Activated CD4-positive, alpha-beta T cell treated with anti-CD3 and anti-CD28 coated beads, Interleukin-2, amount 50 U/mL, for 4 hours (primary cell): ENCODE measurements at places on chromosomes 7 and 10.

DNA sequence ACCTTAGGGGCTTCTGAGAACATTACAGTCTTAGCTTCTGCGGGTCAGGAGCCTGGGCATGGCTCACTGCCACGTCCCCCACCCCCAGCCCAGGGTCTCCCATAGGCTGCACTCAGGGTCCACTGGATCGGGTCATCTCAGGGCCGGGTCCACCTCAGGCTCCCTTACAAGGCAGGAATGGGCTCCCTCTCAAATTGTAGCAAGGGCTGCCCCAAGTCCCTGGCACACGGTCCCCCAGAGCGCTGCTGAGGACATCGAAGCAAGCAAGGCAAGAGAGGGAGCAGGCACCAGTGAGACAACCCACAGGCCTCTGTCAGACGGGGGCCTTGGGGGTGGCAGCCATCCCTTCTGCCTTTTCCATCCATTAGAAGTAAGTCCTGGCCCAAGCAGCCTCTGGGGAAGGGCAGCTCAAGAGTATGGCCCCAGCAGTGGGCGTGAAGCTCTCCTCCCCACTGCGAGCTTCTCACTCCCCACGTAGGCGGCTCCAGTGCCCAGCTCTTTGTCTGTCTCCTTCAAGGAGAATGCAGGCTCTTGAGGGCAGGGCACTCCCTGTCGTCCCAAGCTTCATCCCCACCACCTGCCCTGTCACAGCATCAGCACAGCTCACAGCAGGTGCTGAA is 18.0 kb upstream of the RET start:
- DNase-seq, result no peak

DNA sequence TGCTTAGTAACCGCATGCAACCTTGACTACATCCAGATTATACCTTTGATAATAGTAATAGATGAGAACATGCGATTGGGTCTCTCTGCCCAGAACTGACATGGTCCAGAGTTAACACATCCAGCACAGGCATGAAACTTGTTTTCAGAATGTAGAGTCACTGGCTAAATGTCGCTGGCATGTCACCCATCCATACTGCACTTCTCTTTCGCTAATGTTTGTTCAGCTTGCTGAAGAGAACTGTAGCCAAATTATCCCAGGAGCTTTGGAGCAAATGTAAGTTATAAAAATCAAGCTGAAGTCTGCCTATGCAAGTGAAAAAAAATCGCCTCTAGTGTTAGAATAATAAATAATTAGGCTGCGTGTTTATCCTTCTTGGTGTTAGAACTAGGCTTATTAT is 98.2 kb downstream of the PRTFDC1 start:
- no peak for DNase-seq

GRCh38 chr10:36175954-36176353 is 533.9 kb upstream of the FZD8 start:
- no peak for DNase-seq

DNA sequence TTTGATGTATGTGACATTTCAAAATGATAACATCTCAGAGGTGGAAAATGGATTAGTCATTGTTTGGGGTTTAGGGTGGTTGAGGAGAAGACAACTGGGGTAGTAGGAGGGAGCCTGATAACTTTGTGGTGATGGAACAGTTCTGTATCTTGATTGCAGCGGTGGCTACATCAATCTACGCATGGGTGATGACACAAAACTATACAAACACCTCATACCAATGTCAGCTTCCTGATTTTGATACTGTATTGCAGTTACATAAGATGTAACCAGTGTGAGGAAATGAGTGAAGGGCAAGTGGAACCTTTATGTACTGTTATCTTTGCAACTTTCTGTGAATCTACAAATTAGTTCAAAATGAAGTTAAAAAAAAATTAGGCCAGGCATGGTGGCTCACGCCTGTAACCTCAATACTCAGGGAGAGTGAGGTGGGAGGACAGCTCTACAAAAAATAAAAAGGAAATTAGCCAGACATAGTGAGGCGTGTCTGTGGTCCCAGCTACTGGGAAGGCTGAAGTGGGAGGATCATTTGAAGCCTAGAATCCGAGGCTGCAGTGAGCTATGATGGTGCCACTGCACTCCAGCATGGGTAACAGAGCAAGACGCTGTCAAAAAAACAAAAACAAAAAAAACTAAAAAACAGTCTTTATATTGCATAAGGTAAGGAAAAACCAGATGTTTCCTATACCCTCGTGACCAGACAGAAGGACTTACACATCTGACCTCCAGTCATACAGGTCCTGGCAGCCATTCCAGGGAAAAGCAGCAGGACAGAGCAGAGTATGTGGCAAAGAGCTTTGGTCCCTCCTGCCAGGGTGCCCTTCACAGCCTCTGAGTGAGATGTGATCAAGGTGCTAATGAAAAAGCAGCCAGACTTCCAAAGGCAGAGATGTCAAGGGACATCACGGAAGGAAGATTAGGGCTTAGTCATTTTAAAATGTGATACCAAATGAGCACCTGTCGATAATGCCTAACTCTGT is 50.8 kb downstream of the CYTH3 start:
- peak; percentile 24 for DNase-seq

DNA sequence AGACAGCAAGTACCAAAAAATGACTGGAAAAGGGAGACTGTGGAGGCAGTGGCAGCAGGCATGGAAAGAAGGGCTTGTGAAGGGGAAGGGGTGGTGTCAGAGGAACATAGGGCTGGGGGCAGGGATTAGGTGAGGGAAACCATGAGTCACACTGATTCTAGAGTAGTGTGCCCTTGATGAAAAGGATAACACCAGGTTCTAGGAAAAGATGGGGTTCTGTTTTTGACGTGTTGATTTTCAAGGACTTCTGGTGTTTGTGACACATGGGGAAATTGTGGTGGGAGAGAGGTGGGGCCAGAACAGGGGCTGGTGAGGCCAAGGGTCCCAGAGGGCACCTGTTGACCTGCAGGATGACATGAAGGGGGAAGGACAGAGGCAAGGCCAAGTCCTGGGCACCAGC is 57.1 kb downstream of the FIGNL1 start:
- peak; percentile 60 for DNase-seq

GRCh38 chr10:77417359-77417758 is 220.2 kb downstream of the KCNMA1 start:
- no peak for DNase-seq

- no peak for DNase-seq
These were observed 36.0 kb downstream of the PRTFDC1 start for GRCh38 chr10:24916365-24916764.

DNA sequence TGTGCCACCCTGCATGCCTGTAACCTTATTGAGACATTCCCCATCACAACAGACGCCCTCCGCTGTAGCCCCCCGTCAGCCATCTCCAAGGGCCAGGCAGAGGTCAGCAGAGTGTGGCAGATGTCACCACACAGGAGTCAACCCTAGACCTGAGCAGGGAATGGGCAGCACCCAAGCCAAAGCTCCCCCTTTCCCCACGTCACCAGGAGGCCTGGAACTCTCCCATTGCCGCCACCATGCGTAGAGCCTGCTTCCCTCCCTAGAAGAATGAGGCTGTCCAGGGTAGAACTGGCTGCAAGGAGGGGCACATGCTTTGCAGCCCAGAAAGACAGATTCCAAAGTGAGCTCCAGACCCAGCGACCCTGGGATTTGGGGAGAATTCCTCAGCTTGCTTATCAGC is 342.9 kb downstream of the TNS3 start:
- no peak for DNase-seq

- DNase-seq, result no peak
These were observed 20.4 kb upstream of the ECHDC3 start for GRCh38 chr10:11721806-11722205.

GRCh38 chr7:142868986-142869415 is 14.1 kb downstream of the EPHB6 start:
- DNase-seq, result no peak

DNA sequence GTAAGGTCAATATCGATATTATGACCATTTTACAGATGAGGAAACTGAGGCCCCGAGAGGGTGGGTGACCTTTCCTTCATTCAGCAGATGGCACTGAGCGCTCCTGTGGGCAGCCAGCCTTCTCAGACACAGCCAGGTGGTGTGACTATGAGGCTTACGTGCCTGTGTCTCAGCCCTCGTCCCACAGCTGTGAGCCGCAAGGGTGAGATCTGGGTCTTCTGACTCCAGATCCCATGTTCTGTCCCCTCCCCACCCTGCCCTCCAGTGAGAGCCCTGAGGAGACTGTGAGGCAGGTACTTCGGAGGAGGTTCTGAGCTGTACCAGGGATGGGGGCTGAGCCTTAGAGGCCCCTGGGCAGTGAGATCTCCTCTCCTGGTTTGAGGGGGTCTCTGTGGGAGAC is 613.8 kb upstream of the FOXK1 start:
- no peak for DNase-seq

GRCh38 chr10:114802177-114802576 is 19.4 kb upstream of the FHIP2A start:
- DNase-seq, result no peak

- peak; percentile 18 for DNase-seq
These were observed 195.4 kb downstream of the MAD1L1 start for GRCh38 chr7:2037301-2037807.

DNA sequence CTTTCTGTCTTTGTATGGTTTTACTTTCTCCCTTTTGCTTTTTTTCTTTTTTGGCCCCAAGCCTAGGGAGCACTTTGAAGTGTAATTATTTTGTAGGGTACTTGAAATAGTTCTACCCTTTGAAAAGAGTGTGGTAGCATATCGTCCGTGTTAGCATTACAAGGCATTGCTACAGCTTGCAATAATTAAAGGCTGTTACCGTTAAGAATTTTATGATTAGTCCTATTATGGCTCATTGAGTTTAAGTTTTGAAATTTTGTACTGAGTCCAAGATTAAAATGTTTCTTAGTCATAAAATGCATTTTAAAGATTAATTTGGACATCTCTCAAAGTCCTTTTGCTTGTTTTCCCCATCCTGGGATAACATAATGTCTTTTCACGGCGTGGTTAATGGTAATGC is 490.0 kb upstream of the LRRN3 start:
- no peak for DNase-seq

GRCh38 chr7:55309040-55309991 is 55.8 kb upstream of the LANCL2 start:
- DNase-seq, result peak; percentile 5

GRCh38 chr10:75037171-75038153 is 74.0 kb upstream of the SAMD8 start:
- no peak for DNase-seq

GRCh38 chr10:131689486-131689885 is 211.3 kb upstream of the PPP2R2D start:
- no peak for DNase-seq

GRCh38 chr10:65571011-65571570 is 1354.7 kb upstream of the LRRTM3 start:
- DNase-seq, result no peak

GRCh38 chr7:100888988-100889750 is at the start of gene UFSP1:
Gene UFSP1 (minus strand): TSS chr7:100889715. CDS start chr7:100889271, 444 bp downstream.
- DNase-seq, result no peak

GRCh38 chr10:114552050-114552449 is 106.0 kb downstream of the ABLIM1 start:
- DNase-seq, result no peak

DNA sequence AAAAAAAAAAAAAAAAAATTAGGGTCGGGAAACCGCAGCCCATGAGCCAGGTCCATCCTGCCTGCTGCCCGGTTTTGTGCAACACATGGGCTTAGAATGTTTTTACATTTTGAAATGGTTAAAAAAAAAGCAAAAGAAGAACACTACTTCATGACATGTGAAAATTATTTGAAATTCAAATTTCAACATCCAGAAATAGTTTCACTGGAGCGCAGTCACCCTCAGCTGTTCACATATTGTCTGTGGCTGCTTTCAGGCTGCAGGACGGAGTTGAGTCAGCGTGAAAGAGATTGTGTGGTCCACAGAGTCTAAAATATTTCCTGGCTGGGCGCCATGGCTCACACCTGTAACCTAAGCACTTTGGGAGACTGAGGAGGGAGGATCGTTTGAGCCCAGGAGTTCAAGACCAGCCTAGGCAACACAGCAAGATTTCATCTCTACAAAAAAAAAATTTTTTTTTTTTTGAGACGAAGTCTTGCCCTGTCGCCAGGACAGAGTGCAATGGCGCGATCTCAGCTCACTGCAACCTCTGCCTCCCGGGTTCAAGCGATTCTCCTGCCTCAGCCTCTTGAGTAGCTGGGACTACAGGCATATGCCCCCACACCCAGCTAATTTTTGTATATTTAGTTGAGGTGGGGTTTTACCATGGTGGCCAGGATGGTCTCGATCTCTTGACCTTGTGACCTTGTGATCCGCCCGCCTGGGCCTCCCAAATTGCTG is 63.9 kb upstream of the ECHDC3 start:
- no peak for DNase-seq

- no peak for DNase-seq
These were observed 39.2 kb downstream of the ENO4 start for GRCh38 chr10:116888380-116889055.

DNA sequence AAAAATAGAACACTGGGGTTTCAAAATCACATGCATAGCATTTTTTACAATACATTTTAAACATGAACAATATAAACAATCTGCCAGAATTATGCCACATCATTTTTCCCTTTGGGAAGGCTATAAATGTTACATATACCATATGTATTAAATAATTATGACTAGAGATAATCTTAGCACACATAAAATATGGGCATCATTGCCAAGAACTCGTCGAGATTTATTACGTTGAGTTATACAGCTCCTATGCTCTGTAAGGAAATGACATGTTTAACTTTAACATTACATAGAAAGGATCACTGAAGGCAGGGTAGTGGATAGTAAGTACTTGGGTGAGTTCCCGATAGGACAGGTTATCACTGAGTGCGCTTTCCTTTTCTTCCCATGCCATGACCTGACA is 267.8 kb downstream of the PARD3 start:
- no peak for DNase-seq

- peak; percentile 46 for DNase-seq
These were observed 72.1 kb upstream of the LYZL2 start for GRCh38 chr10:30701451-30702173.

DNA sequence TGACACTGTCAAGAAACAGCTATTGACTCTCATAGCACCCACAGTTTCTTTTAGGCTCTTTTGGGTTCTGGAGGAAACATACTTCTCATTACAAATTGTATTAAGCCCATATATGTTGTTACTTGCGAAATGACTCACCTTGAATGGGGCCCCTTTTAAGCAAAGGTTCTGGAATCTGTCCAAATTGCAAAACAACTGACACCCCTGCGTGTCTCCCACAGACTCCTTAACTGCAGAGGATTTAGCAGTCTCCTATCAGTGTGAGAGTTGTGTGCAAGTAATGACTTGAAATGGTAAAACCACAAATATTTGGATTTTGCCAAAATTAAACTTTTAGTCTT is 192.3 kb downstream of the DNAJC1 start:
- DNase-seq, result no peak

DNA sequence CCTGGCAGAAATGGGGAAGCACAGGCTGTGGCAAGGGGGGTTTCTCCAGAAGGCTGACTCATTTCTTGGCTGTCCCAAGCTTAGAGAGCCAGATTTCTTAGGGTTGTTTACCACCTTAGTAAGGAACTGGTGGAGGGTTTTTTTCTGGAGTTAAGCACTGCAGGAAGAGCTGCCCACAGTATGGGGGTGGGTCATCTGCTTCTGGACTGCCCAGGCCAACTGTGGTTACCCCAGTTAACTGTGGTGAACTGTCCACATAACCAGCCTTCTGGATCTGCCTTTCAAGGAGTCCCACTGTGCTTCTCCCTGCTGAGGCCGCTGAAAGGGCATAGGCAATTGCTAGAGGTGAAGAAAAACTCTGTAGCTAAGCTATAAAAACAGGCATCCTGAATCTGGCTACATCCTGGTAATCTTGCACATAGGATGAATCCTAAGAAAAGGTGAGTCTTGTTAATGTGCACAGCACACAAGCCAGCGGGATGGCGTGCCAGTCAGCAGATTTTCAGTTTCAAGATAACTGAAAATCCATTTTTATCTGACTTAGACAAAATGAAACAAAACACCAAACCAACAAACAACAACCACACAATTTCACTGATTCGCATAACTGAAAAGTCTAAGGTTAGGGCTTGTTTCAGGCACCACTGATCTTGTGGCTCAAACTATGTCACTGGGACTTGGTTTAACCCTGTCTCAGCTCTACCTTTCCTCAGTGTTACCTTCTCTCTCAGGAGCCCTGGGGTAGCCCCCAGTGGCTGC is 21.6 kb upstream of the TSPAN33 start:
- DNase-seq, result no peak
